ENCODE measurements at places on chromosomes 3 and 15.
A peak's percentile ranks its signal among the peaks of the same experiment; 100 is the strongest.

- DNase-seq: no peak
These were observed 21.5 kb upstream of the TIMP4 start for GRCh38 chr3:12180218-12180617.

GRCh38 chr15:42165106-42165505, 8.7 kb upstream of the PLA2G4F start:
- DNase-seq: no peak

- peak; percentile 65 for DNase-seq
These were observed 8.7 kb upstream of the PTX3 start for GRCh38 chr3:157427901-157428300.

GRCh38 chr15:69546182-69546581, 93.6 kb downstream of the RPLP1 start:
- DNase-seq: no peak

All from NCI-H1694 treated with DMSO at 0.1 percent for 48 hours (cell line).